Stimulated activated CD8-positive, alpha-beta memory T cell treated with anti-CD3 and anti-CD28 coated beads, Interleukin-7, amount 100 ng/mL, for 1 hour (primary cell): ENCODE measurements at places on chromosomes 12 and 14.

DNA sequence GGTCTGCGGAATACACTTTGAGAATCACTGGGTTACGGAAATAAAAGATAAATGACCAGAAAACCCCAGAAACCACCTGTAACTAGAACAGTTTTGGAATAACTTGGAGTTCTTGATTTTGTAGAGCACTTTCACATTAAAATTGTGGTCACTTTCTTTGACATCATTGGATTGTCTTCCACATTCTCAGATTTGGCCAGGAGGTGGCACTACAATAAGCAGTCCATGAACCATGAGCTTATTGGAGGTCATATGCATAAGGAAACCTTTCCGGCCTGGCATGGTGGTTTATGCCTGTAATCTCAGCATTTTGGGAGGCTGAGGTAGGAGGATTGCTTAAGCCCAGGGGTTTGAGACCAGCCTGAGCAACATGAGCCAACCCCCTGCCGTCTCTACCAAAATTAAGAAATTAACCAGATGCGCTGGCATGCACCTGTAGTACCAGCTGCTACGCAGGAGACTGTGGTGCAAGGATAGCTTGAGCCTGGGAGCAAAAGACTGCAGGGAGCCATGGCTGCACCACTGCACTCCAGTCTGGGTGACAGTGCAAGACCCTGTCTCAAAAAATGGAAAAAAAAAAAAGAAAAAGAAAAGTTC is 107.7 kb upstream of the CAND1 start:
- DNase-seq, result no peak

- no peak for DNase-seq
These were observed 56.5 kb downstream of the WASHC4 start for GRCh38 chr12:105164068-105164467.

- DNase-seq, result no peak
These were observed 32.2 kb downstream of the CYP46A1 start for GRCh38 chr14:99716091-99716849.

DNA sequence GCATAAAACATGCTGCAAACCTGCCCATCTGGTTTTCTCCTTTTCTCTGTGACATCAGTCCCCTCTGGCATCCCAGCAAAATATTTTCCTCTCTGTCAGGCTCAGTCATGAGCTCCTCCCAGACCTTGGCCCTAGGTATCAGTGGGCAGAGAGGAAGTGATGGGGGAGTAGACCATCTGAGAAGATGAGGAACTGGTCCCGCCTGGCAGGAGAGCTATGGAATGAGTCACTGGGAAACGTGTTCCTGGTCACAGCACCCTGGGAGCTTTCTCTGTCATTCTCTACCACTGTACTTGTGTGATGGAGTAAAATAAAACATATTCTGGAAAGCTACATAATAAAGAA is 5.0 kb upstream of the SRSF9 start:
- DNase-seq, result no peak

DNA sequence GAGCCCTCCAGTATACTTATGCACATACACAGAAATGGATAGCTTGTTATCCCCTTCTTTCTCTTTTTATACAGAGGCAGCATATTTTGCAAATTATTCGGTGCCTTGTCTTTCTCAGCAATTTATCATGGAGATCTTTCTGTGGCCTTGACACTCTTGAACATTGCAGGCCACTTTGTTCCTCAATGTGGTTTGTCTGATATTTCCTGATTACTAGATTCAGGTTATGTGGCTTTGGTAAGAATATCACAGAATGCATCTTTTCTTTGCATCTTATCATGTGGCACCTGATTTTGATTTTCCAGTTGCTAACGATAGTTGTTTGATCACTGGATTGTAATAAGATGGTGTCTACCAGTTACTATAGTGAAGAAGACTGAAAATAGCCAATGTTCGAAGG is 7.1 kb upstream of the SNRPF start:
- DNase-seq, result no peak

- no peak for DNase-seq
These were observed 10.4 kb downstream of the BEST3 start for GRCh38 chr12:69688471-69689427.

- DNase-seq, result no peak
These were observed 23.0 kb upstream of the EIF2B2 start for GRCh38 chr14:74979442-74980397.

DNA sequence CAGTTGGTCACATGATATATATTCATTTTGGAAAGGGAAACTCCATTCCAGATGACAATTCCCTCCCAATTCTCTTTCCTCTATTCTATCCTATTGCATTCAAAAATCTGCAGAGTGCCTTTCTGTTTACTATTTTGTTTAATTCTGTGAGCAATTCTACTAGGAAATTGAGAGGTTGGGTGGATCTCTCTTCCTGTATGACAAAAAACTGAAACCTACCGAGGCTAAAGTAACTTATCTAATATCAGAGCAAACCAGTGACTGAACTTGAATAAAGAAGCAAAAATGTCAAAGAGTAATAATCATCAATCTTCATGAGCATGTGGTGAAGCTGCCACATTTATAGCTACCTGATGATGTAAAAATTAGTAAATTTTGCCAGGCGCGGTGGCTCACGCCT is 16.6 kb upstream of the ACTN1 start:
- no peak for DNase-seq

DNA sequence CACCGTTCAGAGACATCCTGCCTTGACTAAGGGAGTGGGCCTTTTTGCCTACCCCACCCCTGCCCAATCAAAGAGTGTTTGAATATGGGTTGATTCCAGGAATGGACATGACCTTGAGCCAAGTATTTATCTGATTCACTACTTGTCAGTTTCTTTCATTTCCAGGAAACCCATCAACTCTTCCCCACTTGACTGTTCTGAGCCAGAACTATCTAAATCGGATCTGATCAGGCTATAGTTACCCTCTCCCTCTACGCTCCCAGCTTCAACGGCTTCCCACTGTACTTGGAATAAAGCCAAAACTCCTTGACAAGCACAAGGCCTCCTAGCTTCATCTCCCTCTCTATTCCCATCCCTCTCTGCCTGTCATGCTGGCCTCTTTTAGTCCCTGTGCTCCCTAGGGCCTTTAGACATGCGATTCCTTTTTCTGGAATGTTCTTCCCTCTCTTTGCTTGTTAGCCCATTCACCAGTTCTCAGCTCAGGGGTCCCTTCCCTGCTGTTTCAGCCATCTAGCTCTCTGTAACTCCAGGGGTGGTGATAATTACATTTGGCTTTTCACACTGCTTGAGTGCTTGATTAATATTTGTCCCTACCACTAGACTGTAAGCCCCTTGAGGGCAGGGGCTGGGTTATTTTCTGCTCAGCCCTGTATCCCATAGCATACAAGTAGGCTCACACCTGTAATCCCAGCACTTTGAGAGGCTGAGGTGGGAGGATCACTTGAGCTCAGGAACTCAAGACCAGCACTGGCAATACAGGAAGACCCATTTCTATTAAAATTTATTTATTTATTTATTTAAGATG is 5.5 kb upstream of the ITPK1 start:
- no peak for DNase-seq

DNA sequence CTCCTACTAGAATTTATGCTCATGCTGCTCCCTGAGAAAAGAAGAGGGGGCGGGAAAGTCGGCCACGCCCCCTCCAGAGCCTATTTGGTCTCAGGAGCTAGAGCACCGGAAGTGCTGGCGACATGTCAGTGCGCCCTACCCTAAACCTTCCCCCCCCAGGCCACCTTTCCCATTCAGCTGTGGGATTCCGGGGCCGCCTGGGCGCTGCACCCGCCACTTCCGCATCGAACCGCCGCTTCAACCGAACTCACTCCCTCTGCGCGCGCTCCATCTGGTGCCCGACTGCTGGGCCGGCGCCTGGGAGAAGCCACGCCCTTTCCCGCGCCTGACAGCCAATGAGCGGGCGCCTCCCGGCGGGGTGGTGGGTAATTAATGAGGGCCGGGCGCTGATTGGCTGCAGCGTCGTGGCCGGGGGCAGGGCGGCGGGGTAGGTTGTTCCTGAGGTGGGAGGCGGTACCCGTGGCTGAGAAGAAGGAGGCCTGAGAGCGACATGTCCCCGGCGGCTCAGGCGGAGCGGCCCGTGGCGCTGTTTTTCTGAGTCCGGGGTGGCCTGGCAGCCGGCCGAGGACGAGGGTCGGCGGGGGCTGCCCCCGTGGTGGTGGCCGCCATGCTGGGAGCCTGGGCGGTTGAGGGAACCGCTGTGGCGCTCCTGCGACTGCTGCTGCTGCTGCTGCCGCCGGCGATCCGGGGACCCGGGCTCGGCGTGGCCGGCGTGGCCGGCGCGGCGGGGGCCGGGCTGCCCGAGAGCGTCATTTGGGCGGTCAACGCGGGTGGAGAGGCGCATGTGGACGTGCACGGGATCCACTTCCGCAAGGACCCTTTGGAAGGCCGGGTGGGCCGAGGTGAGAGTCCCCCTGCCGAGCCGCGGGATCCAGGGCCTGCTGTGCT is at the start of gene MLEC:
MLEC (plus strand) TSS at position 460 of the 888 bp plus-strand sequence; CDS start at position 608, 148 bp downstream.
- DNase-seq, result peak; percentile 98
